ENCODE measurements at places on chromosomes 7 and 10. TPM values are rescaled to one million over a fixed set of nuclear protein-coding genes. Genes with fewer than 3 reads are reported as not detected.

The DPYSL4 gene
- 21.3 TPM for total RNA-seq

The COMTD1 gene
- total RNA-seq: 6.8 TPM

The DENND2A gene
- total RNA-seq: 23.7 TPM

The DGKB gene
- 31.4 TPM for total RNA-seq

The SORCS1 gene
- total RNA-seq: 11.4 TPM

The ZNF804B gene
- 5.5 TPM for total RNA-seq
